ENCODE measurements at places on chromosomes 2 and 18.

- DNase-seq, result no peak
Measured at GRCh38 chr18:45954070-45954934, 12.8 kb downstream of the EPG5 start.

- peak; percentile 41 for DNase-seq
Measured at GRCh38 chr2:166900700-166901099, 12.4 kb downstream of the XIRP2 start.

- DNase-seq, result no peak
Measured at GRCh38 chr2:224734949-224735348, 18.8 kb upstream of the CCDC195 start.

DNA sequence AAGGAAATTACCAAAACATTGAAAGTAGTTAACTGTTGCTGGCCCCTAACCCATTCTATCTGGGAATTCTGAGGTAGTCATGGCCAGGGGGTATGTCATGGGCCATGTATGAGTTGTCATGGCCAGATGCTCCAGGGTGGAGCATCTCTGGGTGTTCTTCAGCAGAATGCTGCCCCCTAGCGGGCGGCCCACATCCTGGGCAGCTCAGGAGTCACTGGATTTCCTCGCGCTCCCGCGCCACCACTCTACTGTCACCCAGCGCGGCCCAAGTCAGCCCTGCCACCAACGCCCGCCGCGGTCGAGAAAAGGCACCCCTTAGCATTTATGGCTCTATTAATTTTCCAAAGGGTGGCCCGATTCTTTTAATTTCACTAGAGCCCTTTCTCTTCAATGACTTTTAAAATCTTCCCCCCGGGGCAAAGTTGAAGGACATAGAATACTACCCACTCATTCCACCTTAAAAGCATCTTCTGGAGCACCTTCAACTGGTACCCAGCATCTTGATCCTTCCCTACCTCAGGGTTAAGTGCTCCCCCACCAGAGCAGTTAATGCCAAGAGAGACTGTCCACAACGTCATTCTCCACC, 41.6 kb downstream of the PKDCC start:
- peak; percentile 85 for DNase-seq

DNA sequence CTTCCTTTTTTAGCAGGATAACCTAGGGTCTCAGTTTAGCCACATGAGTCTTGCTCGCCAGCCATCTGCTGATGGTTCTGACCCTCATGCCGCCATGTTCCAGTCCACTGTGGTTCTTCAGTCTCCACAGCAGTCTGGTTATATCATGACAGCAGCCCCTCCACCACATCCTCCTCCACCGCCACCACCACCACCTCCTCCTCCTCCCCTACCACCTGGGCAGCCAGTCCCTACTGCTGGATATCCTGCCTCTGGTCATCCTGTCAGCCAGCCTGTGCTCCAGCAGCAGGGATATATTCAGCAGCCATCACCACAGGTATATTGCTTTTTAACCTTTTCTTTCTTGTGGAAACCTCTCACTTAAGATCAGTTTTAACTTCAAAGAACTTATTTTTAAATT, 89.9 kb upstream of the UBXN4 start:
- no peak for DNase-seq

GRCh38 chr18:32405588-32405987, 65.1 kb downstream of the GAREM1 start:
- no peak for DNase-seq

DNA sequence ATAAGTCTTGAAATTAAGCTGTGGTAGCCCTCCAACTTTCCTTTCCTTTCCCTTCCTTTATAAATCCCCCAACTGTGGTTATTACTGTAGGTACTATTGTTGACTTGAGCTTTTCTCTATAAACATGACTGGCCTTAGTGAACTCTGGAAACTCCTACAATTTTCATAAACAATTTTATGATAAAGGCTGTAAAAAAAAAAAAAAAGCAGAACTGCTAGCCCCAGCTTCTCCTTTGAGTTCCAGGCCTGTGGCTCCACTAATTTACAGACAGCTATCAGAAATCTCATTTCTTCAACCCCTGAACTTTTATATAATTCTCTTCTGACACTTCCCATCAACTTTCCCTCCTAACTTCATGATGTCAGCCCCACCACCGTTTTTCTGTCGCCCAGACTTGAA, 174.3 kb downstream of the IKZF2 start:
- DNase-seq, result no peak

DNA sequence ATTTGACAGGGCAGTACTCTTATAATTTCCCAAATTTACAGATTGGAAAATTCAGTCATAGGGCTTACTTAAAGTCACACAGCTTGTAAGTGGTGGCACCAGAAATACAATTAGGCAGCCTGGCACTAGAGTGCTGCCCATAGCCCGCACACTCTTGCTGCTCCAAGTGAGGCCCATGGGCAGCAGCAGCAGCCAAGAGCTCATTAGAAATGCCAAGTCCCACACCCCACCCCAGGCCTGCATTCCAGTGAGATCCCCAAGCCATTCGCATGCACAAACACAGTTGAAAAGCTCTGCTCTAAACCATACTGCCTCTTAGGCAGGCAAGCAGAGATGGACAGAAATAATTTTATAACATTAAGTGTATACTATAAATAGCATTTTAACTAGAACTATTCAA, 379.3 kb upstream of the PKDCC start:
- DNase-seq, result peak; percentile 20
